Stromal cell of bone marrow (primary cell): ENCODE measurements at places on chromosomes 1 and 21.
A peak's percentile ranks its signal among the peaks of the same experiment; 100 is the strongest.

- no peak for DNase-seq
Observed at GRCh38 chr1:44239961-44240371, 26.7 kb downstream of the DMAP1 start.

GRCh38 chr1:66335859-66336640 lies 197.9 kb upstream of the SGIP1 start:
- DNase-seq, result peak; percentile 37

GRCh38 chr1:118250232-118250631 lies 65.2 kb upstream of the SPAG17 start:
- DNase-seq, result no peak

- no peak for DNase-seq
Observed at GRCh38 chr1:25704267-25704691, 87.7 kb downstream of the MAN1C1 start.

- DNase-seq, result no peak
Observed at GRCh38 chr1:210144736-210145135, 87.9 kb upstream of the SERTAD4 start.

GRCh38 chr1:97870589-97870988 lies 50.2 kb downstream of the DPYD start:
- no peak for DNase-seq

DNA sequence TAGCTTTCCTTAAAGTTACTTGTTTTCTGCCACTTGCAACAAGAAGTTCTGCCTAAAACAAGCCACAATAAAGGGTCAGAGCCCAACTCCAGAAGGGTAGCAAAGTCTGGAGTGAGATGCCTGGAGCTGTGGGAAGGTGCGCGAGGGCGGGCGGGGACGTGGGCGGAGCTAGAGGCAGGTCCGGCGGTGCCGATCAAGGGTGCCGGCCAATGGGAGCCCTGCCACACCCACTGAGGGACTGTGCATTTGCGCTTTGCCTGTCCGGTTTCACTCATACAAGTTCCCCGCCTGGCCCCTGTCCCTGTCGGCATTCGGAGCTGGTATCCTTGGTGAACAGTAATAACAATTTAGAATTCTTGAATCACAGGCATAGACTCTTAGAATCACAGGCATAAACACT lies 732.4 kb downstream of the MATN1 start:
- no peak for DNase-seq

- no peak for DNase-seq
Observed at GRCh38 chr1:58917436-58917835, 133.6 kb upstream of the JUN start.
